Mesenteric fat pad (tissue), 1 donor: ENCODE measurements at places on chromosomes 7 and 10. TPM values are rescaled to one million over a fixed set of nuclear protein-coding genes. Genes with fewer than 3 reads are reported as not detected.

HGF gene
- total RNA-seq, result 8.2 TPM

GARIN1A gene
- total RNA-seq, result 10.2 TPM

ANKRD1 gene
- total RNA-seq, result 1.6 TPM

PRSS37 gene
- not detected for total RNA-seq

AKR1C2 gene
- total RNA-seq, result 767 TPM

COL13A1 gene
- not detected for total RNA-seq

GRM8 gene
- 0.16 TPM for total RNA-seq

HTR7 gene
- 0.74 TPM for total RNA-seq

VDAC2 gene
- 164 TPM for total RNA-seq

PIP gene
- not detected for total RNA-seq

CDNF gene
- 1.4 TPM for total RNA-seq

NME8 gene
- 0.45 TPM for total RNA-seq

MRLN gene
- not detected for total RNA-seq

LYZL2 gene
- total RNA-seq, result not detected

CALY gene
- not detected for total RNA-seq

KCNIP2 gene
- 151 TPM for total RNA-seq
